ENCODE measurements at places on chromosomes 5 and 9. TPM values are rescaled to one million over a fixed set of nuclear protein-coding genes. Genes with fewer than 3 reads are reported as not detected.

Gene GLRX
- 3,024 TPM for polyA plus RNA-seq

Gene IFNA21
- polyA plus RNA-seq: not detected

Gene ARID3C
- polyA plus RNA-seq: not detected

DNA sequence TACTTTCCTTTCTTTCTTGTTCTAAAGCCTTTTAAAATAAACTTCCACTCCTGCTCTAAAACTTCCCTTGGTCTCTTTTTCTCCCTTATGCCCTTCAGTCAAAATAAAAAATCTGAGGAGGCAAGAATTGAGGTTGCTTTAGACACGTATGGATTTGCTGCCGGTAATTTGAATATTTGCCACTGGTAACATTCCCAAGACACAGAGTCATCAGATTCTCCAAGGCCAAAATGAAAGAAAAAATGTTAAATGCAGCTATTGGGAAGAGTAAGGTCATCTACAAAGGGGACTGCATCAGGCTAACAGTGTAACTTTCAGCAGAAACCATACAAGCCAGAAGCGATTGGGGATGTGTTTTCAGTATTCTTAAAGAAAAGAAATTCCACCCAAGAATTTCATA lies 311.1 kb downstream of the CDH18 start:
- no peak for DNase-seq

Gene TERT
- not detected for polyA plus RNA-seq
